Stimulated activated CD8-positive, alpha-beta memory T cell treated with anti-CD3 and anti-CD28 coated beads, Interleukin-4, amount 100 ng/mL, for 1 hour (primary cell): ENCODE measurements at places on chromosomes 4 and X.

DNA sequence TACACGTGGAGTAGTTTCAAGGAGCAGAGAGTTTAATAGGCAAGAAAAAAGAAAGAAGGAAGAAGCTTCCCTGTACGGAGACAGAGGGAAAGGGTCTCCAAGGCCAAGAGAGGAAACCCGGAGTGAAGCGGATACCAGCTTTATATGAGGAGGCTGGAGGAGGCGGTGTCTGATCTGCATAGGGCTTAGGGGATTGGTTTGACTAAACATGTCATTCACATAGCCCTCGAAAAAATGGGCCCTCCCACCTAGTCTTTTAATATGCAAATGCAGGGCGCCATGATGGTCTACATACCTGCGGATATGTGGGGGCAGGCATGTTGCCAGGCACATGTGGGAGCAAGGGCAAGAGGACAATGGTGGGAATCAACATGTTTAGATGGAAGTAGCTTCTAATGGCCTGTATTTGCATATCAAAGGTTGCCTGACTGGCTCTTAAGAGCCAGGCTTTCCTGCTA lies 103.1 kb upstream of the UGT8 start:
- no peak for DNase-seq

GRCh38 chrX:78455901-78456300 lies 128.5 kb upstream of the CYSLTR1 start:
- no peak for DNase-seq

GRCh38 chr4:26053761-26054160 lies 139.7 kb downstream of the SMIM20 start:
- DNase-seq = no peak

DNA sequence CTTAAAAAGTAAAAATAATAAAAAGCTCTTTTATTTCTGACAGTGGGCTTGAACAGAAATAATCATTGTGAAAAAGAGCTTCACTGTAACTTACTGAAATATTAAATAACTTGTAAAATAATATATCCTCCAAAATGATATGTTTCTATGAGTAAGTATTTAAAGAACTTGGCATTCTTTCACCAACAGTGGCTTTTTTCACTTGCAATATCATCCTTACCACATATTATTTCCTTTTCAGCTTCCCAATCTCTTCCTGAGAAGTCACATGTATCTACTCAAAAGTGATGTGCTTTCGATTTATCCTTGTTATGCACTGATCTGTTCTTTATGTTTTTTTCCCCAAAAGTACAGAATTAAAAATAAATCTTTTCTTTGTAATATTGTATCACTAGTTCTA lies 2.2 kb upstream of the PCDH18 start:
- no peak for DNase-seq

GRCh38 chrX:155874571-155875244 lies 6.4 kb upstream of the VAMP7 start:
- no peak for DNase-seq

DNA sequence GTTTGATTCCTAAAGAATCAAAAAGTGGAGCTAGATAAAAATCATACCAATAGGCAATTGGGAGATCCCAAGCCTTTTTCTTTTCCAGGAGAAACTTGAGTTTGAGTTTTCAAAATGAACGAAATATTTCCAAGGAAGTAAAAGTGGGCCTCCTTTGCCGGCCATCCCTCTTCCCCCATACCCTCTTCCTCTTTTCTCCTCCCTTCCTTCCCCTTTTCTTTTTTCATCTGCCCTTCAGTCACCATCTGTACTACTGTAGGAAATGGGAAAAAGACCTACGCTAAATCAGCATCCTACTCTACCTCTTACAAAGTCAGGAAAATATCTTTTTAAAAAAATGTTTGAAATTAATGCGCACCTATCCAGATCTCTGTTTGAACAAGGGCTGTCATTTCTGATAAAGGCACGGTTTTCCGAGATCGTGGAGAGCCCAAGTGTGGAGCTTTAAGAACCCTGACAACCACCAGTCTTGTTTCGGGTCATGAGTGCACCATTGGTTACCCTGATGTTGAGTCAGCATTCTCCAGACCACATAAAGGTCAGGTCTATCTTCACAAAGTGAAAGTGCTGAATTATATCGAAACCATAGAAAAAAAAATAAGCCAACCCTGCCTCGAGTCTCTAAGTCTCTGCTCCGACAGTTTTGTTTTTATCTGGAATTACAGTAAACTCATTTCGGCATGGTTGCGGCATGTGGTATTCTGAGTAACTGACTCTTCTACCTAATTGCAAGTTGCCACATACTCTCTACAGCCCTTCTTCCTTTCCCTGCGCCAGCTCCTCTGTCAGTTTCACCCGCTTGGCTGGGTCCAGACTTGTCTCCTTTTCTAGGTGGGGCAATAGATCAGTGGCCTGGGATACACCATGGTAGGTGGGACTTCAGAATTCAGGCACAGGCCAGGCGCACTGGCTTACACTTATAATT lies 140.2 kb upstream of the KLF3 start:
- DNase-seq = no peak

DNA sequence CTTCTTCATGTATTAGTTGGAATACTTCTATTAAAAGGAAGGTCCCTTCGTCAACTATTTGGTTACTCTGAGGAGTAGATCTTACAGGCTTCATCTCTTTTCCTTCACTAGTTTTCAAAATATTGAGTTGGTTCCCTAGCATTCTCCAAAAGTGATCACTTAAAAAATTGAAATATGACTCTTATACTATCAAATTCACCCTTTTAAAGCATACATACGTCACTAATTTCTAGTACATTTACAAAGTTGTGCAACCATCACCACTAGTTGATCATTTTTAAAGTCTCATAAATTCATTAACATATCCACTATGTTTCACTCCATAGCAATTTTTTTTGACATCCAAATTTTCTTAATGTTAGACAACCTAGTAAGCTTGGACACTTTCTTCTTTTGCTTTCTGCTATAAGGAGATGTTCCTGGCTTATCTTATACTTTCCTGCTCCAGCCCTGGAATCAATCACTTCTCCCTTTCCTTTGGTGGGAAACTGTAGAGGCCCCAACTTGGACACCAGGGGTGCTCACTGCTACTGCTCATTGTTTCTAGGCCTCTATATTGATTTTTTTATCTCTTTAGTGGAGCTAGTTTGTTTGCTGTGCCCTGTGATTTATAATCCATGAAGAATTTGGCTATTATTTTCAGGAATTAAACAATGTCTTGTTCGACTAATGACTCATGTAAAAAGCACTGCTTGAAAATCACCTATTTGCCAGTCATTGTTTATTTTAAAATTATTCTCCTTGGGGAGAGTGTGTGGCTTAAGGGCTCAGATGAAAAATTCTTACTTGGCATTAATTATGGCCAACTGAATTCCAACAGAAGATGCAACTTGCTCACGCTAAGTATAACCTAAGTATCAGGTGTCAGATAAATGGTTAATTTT lies 4.0 kb upstream of the ZFX start:
- DNase-seq = no peak

- DNase-seq = peak; percentile 9
Measured at GRCh38 chr4:98663226-98664006, 5.0 kb upstream of the TSPAN5 start.

GRCh38 chr4:145554691-145555090 lies 64.5 kb upstream of the MMAA start:
- no peak for DNase-seq

GRCh38 chrX:87067795-87068369 lies 449.7 kb upstream of the KLHL4 start:
- DNase-seq = no peak

DNA sequence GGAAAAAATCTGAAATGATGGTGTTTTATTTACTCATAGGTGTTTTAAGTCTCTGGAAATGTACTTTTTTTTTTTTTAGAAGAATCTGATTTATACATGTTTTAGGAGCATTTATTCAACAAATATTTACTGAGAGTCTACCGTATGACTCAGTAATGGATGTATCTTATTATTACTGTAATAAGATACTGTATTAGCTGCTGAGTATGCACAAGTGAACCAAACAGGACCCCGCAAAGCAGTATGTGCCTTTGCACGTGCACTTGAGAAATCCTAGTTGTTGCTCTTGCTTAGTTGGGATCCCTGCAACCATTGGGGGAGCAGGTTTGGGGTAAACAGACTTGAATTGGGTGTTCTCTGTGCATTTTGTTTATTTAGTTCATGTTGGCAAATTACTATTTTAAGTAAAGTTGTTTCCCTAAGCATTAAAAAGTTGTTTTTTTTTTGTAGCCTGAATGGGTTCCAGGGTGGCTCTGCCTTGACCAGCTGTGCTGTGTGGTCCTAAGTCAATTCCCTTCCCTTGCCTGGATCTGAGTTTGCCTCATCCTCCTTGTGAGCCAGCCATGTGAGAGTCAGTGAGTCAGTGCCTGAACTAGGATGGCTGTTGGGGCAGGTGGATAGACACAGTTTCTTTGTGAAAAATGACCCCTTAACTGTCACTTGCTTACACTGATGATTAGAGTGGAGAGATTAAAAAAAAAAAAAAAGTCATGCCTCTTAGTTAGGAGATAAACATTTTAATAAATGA lies 27.7 kb downstream of the DCUN1D4 start:
- no peak for DNase-seq
